AG04450 (cell line): ENCODE measurements at places on chromosomes 2 and 18.

DNA sequence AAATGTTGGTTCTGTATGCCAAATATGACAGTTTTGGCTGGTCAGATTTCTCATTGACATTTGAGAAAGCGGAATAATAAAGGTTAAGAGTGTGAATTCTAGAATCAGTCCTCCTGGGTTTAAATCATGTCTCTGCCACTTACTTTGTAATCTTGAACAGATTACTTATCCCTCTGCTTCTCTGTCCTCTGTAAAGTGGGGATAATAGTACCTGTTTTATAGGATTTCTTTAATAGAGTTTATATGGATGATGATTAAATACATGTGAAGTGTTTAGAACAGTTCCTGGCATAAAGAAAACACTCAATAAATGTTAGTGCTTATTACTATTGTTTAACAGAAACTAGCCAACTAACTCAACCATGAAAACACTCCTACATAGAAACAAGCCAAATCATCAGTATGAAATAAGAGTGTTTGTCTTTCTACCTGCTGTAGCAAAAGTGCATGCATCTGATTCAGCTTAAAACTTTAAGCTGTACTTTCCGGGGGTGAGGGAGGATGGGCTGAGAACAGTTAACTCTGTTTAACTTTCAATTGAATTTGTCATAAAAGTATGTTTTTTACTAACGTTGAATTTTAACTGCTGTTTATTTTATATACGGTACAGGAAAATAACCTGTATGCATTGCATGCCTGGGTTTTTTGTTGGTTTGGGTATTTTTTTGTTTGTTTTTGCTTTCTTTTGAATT, 6.8 kb downstream of the HTR2B start:
- DNase-seq: no peak

DNA sequence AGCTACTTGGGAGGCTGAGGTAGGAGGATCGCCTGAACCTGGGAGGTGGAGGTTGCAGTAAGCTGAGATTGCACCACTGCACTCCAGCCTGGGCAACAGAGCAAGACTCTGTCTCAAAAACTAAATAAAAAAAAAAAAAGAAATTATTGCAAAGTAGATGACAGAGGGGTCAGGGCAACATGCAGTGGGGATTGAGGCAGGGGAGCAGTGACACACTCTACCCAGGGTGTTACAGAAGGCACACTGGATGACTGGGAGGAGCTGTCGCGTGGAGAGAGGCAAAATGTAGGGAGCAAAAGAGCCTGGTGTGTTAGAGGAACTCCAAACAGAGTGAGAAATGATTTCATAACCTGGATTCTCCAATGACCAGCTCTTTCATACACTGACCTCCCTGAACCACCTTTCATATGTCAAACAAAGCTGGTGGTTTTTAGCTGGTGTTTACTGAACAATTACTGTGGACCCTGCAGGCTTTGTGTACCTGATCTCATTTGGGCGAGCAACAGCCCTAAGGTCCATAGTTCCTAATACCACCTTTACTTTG, 22.1 kb downstream of the FBXO41 start:
- DNase-seq: no peak

GRCh38 chr18:47968721-47969120, 38.3 kb upstream of the SMAD2 start:
- no peak for DNase-seq

- no peak for DNase-seq
Observed at GRCh38 chr18:11761553-11761952, 72.5 kb downstream of the GNAL start.

DNA sequence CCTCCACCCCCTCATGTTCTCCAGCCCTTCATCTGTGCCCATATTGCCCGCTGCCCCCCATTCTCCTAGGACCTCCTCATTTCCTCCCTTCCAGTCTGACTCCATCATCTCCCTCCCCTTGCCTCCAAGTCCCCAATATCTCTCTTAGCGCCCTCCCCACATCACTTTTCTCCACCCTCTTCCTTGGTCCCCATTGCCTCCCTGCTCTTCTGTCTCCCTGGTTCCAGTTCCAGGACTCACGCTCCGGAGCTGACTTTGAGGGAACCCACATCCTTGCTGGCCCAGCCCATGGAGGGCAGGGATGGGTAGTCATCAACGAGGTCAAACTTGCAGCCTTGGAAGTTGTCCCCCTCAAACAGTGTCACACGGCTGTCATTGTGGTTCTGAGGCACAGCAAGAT, 2.6 kb downstream of the CRYBA2 start:
- DNase-seq: no peak

DNA sequence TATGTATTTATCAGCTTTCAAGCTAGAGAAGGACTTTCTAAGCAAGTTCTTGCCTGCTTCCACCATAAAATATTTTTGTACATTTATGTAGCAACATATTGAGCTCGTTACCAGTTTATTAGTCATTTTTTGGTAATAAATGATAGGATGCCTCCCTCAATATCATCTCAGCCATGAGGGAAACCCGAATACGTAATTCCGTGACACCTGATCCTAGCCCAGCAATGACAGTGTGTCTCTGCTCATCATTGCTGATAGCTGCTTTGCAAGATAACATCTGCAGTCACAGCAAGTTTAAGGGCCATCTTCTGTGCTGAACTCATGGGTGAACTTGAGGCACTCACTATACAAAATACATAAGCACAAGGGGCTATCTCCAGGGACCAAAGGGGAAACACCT, 62.2 kb downstream of the COL6A3 start:
- DNase-seq: no peak

GRCh38 chr2:121257480-121257840, 27.5 kb downstream of the TFCP2L1 start:
- no peak for DNase-seq
